ENCODE measurements at places on chromosomes 7 and 10. TPM values are rescaled to one million over a fixed set of nuclear protein-coding genes. Genes with fewer than 3 reads are reported as not detected.

FBXL13 gene
- 0.76 TPM for total RNA-seq

- no peak overlapping the region for H3K27ac ChIP-seq
- no peaks in the 10 kb centered on the region for H3K4me1 ChIP-seq
- no peaks in the 10 kb centered on the region for H3K36me3 ChIP-seq
- H3K27me3 ChIP-seq = peaks cover 34% of the 10 kb centered on the region
- H3K4me3 ChIP-seq = no peak overlapping the region
Observed at GRCh38 chr7:42843205-42843800, 68.6 kb downstream of the C7orf25 start.

DNA sequence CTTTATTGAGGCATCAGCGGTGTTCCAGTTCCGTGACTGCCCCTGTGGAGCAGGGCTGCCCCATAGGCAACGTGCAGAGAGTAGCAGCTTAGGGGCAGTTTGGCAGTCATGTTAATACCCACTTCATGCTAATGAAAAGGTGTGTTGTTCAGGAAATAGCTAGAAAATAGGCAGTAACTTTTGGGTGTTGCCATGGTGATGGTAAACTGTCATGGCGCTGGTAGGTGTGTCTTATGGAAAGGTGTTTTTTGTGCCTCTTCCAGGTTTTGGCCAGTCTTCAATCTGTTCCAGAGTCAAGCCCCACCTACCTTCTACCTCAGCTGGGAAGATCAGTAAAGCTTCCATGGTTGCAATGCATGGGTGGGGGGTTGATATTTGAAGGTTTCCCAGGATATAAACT, 36.3 kb upstream of the MINDY3 start:
- no peaks in the 10 kb centered on the region for H3K36me3 ChIP-seq
- no peak overlapping the region for H3K27ac ChIP-seq
- no peak for DNase-seq
- no peaks in the 10 kb centered on the region for H3K4me1 ChIP-seq
- H3K27me3 ChIP-seq = peaks cover 6% of the 10 kb centered on the region

GATAD1 gene
- 25.4 TPM for total RNA-seq

CCM2 gene
- total RNA-seq = 61.3 TPM

AKR1C2 gene
- total RNA-seq = not detected

PRSS37 gene
- total RNA-seq = not detected

DNA sequence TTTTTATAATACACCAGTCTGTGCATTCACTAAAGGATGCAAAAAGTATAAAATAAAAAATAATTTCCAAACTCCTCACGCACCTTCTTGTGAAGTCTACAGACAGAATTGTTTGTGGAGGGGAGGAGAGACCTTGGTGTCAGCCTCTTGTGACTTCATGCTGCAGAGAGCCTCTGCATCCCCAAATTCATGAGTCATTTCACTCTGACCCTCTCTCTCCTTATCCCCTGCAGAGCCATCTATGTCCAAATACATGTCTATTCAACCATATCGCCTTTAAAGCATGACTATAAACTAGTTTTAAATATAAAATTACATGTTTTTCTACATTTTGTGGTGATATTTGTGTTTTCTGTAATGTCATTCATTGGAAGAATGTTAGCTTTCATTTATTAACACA, 6.0 kb downstream of the CREB5 start:
- DNase-seq = no peak
- H3K4me3 ChIP-seq = no peak overlapping the region
- H3K36me3 ChIP-seq = no peaks in the 10 kb centered on the region
- no peak overlapping the region for H3K27ac ChIP-seq

DNA sequence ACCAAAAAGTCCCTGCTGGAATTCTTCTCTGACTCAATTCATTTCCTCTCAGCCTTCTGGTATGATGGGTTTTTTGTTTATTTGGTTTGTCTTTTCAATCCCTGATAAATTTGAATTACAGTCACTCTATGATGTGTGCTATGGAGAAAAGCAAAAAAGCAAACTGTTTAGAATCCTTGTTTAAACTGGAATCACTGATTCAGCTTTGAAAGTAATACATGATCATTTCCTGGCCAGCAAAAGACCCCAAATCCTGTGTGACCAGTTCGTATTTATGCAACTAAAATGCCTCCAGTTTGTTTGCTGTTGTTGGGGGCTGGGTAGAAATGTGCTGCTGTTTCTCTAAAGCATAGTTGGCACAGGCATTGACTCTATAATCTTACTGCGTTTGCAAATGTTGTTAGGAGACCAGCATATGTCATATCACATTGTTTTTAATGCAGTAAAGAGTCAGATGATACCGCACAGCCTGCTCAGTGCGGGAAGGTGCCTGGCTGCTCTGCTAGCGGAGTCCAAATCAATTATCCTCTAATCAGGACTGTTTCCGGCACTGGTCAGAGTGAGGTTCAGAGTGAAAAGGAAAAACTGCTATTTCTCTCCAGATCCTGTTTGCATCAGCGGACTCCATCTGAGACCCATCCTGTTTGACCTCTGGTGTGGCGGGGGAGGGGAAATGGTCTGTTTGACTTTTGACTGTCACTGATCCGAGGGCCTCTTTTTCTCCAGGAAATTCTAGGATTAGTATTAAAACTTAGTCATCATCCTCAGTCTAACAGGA, 40.6 kb upstream of the ADD3 start:
- no peak for DNase-seq
- peaks cover 25% of the 10 kb centered on the region for H3K27me3 ChIP-seq
- no peak overlapping the region for H3K27ac ChIP-seq
- H3K4me3 ChIP-seq = no peak overlapping the region
- no peaks in the 10 kb centered on the region for H3K36me3 ChIP-seq

PDCD4 gene
- total RNA-seq = 60.4 TPM

RET gene
- 0.21 TPM for total RNA-seq

DNA sequence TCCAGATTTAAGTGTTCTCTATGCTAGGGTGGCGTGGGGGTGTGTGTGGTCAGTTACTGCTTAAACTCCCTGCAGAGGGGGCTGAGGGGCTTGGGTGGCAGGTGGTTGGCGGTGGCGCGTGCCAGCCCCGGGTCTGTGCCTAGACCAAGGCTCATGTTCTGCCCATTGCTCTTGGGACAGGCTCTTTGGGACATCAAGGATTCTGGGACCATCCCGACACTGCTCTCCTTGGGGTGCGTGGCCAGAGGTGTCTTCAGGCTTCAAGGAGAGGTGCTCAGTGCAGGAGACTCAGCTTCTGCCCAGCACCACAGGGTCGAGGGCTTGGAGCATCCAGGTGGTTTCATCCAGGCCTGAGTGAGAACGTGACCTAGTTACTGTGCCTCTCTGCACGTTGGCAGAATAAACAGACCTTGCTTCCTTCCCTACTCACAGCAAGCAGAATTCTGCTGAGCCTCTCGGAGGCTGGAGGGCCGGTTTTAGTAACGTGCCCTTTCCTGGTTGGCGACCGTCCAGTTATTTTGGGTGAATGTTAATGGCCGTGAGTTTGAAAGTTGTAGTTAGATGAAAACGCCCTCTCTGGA, 39.9 kb downstream of the CAMK1D start:
- H3K36me3 ChIP-seq = no peaks in the 10 kb centered on the region
- no peak for DNase-seq
- H3K27ac ChIP-seq = no peak overlapping the region
- H3K4me3 ChIP-seq = no peak overlapping the region
- H3K4me1 ChIP-seq = peaks cover 2% of the 10 kb centered on the region
- peaks cover 3% of the 10 kb centered on the region for H3K27me3 ChIP-seq

DNA sequence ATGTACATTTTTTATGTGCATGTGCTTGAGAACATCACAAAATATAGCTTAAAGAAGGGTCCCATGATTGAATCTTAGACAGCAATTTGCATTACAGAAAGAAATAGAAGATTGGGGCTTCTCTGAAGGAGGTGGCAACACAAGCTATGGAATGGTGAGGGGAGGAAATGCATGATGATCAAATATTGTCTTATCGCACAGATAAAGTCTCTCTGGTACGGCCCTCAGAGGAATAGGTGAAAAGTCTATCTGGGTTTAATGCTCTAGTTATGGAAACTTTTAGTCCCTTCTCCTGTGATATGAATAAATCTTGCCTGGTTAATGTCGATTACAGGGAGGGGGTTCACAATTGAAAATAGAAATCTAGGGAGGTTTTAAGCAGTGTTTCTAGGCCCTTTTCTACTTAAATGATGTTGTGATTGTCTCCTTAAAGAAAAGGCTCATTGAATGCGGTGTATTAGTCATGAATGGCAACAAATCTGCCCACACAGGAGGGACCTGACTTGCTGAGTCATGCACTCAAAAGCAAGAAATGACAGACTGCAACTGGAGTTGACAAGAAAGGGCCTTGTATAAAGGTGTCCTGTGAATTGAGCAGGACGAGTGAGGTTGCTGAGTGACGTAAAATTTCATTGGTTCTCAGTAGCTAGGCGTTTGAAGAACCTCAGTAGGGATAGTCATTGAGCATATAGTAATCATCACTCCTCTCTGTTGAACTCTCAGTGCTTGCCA, 133.4 kb upstream of the CSTF2T start:
- peaks cover 3% of the 10 kb centered on the region for H3K4me1 ChIP-seq
- no peak overlapping the region for H3K27ac ChIP-seq
- H3K27me3 ChIP-seq = peaks cover 4% of the 10 kb centered on the region
- DNase-seq = no peak
- no peak overlapping the region for H3K4me3 ChIP-seq

- DNase-seq = no peak
- no peak overlapping the region for H3K27ac ChIP-seq
- H3K4me1 ChIP-seq = peaks cover 18% of the 10 kb centered on the region
Observed at GRCh38 chr7:156881679-156882078, 11.3 kb downstream of the LMBR1 start.

GDF2 gene
- total RNA-seq = not detected

GRCh38 chr10:33621101-33621500, 286.6 kb upstream of the NRP1 start:
- H3K36me3 ChIP-seq = no peaks in the 10 kb centered on the region
- H3K4me1 ChIP-seq = no peaks in the 10 kb centered on the region
- H3K27me3 ChIP-seq = no peaks in the 10 kb centered on the region
- no peak overlapping the region for H3K27ac ChIP-seq

GRCh38 chr7:139739863-139740597, 37.8 kb downstream of the HIPK2 start:
- H3K4me1 ChIP-seq = peaks cover 36% of the 10 kb centered on the region
- H3K27ac ChIP-seq = no peak overlapping the region
- H3K27me3 ChIP-seq = no peaks in the 10 kb centered on the region
